ENCODE measurements at places on chromosomes 11 and 22.

GRCh38 chr11:23403210-23404185, 543.2 kb upstream of the CCDC179 start:
- no peak for DNase-seq

DNA sequence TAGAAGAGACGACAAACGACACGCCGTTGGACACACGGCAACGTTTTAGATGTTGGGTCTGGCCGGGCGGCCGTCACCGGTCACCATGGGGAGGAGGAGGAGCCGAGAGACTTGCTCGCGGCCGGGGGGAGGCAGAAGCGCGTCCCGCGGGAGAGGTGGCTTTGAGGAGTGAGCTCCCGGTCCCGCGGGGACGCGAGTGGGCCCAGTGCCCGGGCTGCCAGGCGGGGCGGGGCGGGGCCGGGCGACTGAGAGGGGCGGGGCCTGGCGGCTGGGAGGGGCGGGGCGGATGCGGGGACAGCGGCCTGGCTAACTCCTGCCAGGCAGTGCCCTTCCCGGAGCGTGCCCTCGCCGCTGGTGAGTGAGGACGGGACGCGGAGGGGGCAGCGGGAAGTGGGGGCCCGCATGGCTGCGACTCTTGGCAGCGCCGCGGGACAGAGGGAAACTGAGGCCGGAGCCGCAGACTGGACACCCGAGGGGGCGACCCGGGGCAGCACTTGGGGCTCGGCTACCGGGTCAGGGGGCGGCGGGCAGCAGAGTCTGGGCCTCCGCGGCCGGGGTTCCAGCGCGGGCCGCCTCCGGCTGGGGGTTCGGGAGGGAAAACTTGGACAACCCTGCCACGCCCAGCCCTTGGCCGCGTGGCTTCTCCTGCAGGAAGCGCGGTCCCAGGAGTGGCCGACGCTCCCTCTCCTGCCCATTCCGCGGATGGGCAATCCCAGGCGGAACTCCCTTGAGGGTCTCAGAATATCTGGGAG, at the start of gene TSPO:
TSPO (plus strand) TSS at position 309 of the 752 bp plus-strand sequence. CDS start 7,680 bp downstream, outside the sequence.
- peak; percentile 78 for DNase-seq

GRCh38 chr22:22921575-22921974, 34.0 kb downstream of the IGLL5 start:
- no peak for DNase-seq

DNA sequence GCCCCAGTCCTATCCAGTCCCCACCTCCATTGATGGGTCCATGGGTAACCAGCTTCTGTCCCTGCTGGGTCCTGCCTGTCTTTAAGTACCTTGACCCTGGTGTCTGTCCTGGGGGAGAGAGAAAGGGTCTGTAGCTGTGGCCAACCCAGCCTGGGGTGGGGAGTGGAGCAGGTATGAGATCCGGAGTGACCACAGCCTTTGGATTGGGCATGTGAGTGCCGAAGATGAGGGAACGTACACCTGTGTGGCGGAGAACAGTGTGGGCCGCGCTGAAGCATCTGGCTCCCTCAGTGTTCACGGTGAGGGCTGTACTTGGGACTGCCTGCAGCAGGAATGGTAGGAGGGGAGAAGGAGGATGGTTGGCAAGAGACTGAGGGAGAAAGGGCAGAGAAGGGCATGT, 5.2 kb downstream of the ROBO3 start:
- DNase-seq, result no peak

DNA sequence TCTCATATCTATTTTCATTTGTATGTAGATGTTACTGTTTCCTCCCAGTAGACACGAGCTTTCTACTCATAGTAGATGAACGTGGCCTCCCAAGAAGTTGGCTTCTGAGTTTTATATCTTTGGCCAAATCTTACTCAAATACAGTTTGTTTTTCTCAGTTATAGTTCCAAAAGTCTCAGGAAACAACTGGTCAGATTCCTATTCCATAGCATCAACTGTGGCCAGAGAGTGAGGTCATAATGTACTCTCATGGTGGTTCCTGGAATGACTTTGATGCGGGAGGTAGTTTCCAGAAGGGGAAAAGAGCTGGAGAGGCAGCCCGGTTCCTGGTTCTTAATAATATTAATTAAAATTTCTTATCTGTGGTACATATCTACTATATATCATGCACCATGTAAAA, 77.3 kb downstream of the SLC17A6 start:
- DNase-seq, result no peak

All from GM13977 (cell line).